ENCODE measurements at places on chromosomes 1 and 21.

DNA sequence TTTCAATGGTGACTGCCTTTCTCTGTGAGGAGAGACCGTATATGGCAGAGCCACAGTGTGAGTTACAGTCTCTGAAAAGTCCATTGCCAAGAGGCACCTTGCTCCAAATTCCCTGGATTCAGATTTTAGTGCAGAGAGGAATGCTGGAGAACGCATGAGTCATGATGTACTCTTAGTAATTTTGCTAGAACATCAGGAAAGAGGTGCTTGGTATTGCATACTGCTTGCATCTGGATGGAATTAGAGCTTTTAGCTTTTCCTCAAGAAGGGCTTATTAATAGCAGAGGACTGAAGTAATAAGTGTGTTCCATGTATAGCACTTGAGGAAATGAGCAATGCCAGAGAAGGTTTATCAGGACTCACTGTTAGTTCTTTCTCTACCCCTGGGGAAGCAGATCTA lies 40.5 kb upstream of the AKT3 start:
- DNase-seq, result no peak

DNA sequence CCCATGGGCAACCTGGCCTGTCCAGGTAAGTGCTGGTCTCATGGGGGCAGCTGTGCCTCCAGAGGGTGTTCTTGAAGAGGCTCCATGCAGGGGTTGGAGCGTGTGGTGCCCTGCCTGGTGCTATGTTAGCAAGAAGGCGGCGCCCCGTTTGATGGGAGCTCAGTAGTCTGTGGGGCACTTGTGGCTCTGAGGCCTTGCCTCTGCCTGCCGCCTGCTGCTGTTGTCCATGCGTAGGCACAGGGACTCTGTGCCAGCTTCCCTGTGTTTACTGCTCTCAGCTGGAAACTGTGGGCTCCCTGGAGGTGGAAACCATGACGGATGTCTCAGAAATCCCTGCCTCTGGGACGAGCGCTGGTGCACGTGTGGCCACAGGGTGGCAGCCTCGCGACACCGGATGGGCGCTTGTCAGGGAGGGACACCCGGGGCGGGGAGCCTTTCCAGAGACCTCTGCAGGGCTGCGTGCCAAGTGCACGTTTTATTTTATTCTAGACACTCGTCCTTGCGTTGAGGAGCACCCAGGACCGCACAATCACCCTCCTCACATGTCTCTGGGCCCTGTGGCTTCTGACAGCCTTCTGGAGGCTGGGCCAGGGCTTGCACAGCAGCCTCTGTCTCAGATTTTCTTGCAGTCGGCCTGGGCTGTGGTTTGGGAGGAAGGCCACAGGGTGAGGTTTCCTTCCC lies 27.1 kb downstream of the SNAP47 start:
- peak; percentile 73 for DNase-seq

DNA sequence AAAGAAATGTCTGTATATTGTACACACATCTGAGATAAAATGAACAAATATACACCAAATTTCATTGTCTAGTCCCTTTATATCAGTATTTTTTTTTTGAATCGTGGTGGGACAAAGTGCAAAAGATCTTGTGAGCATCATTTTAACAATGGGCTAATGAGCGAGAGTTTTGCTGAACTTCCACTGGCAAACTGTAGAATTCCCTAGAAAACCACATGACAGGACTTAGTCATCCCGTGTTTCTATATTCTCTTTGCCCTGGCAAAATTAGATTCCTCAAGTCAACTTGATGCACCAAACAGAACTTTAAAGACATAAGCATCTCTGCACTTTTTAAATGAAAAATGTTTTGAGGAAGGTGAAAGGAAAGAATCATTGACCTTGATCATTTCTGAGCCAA lies 488.2 kb upstream of the PTBP2 start:
- no peak for DNase-seq

DNA sequence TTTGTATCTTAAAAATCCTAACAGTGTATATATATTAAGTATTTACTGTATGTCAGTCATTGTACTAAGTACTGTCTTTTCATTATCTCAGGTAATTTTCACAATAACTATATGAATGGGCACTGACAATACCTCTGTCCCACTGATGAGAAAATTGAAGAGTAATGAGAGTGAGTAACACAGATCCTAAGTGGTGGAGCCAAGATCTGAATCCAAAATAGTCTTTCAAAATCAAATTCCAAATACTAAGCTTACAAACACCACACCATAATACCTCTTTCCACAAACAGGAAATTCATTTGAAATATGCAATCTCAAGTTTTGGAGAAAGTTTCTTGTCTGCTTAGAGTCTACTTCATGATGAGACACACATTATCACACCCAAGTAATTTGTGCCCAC lies 105.9 kb upstream of the EDEM3 start:
- DNase-seq, result no peak

Measured in stimulated activated CD4-positive, alpha-beta T cell treated with anti-CD3 and anti-CD28 coated beads, Interleukin-15, amount 100 ng/mL, for 1 hour (primary cell).